ENCODE measurements at places on chromosomes 16 and 17.

- DNase-seq, result no peak
Observed at GRCh38 chr16:15810411-15810810, 46.4 kb downstream of the MYH11 start.

- DNase-seq, result no peak
Observed at GRCh38 chr16:66366433-66367299, at the start of gene CDH5. CDH5 (plus strand) TSS chr16:66366691; CDS start chr16:66379338, 12,647 bp downstream.

DNA sequence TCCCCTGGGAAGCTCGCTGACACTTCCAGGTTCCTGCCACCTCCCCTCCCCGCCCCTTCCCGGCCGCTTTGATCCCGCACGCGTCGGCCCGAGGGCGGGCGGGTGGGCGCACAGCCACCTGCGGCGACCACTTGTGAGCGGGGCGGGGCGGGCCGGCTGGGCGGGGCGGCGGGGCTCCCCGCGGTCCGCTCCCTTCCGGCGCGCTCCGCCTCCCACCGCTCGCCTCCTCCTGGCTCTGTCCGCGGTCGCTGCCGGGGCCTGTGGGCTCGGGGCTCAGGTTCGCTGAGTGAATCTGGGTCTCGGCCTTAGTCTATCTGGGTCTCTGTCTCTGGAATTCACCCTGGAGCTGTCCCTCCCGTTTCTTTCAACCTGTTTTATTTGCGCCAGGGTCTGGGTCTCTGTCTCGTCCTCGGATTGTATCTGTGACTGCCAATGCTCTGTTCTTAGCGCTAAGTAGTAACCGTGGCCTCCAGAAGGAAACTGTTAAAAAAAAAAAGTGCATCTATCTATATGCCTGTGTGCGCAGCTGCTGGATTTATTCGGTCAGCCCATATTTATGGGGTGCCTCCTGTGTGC is 2.7 kb upstream of the HES7 start:
- DNase-seq, result peak; percentile 75

- no peak for DNase-seq
Observed at GRCh38 chr17:78954684-78955083, 25.0 kb downstream of the LGALS3BP start.

DNA sequence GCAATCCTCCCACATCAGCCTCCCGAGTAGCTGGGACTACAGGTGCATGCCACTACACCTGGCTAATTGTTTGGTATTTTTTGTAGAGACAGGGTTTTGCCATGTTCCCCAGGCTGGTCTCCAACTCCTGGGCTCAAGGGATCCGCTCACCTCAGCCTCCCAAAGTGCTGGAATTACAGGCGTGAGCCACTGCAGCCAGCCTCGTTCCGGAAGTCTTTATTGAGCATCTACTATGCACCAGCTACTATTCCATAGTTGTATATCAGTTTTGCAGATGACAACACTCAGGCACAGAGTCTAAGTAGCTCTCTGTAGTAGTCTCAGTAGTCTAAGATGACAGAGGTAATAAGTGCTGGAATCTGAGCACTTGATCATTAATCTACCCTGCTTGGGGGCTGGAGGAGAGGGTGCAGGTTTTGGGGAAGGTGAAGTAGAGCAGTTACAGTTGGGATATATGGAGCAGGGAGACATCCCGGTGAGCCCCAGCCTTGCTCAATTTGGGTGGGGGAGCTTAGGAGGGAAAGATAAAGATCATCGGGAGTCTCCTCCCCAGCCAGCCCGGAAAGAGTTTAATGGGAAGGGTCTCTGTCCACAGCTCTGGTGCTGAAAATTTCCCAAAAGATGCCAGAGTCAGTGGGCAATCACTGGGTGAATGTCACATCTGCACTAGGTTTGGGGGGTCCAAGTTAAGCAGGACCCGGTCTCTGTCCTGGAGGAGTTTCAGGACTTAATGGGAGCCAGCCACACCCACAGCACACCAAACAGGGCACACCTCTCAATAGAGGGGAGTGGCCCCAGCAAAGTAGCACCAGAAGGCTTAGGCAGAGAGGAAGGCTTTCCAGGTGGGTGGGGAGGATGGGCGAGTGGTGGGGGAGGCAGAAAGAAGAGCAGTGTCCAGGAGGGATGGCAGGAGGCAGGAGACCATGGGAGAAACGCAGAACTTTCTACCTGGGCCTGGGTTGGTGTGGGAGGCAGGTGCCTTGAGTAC is 1.7 kb downstream of the OTOP3 start:
- no peak for DNase-seq

DNA sequence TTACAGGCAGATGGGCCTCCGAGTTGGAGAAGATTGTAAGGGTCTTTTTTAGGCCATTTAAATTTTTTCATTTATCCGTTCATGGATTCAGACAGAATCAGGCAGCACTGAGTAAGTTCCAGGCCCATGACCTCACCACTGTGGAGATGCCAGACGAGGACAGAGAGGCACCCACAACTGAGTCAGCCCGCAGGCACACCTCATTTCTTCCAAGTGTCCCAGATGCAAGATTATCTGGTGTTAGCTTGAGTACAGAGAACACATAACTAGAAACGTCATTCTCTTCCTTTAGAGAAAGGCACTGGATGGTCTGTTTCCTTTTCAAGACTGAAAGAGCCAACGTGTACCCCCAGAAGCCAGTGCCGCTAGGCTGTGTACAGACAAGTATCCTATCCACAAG is 16.9 kb downstream of the CLEC16A start:
- DNase-seq, result no peak

GRCh38 chr16:84033251-84034195 is 9.1 kb downstream of the SLC38A8 start:
- no peak for DNase-seq

DNA sequence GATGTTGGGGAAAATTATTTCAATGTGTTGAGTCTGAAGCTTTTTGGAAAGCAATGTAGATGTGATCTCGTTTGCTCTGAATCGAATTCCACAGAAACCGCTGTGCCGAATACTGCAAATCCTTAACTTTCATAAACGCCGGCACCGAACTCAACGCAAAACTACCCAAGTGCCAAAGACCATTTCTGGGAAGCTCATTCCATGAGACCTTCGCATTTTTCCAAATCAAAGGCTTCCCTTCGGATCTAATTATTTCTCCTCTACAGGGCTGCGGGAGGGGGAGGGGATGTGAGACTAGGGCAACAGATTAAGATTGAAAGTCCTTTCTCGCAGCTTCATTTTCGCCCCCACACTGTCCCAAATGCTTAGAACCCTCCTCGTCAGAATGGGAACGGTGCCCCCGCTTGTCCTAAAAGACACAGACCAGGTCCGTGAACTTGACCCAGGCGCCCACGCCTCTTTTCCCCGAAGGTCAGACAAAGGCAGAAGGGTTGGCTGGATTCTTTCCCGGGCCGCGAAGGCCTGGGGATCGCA is 4.0 kb downstream of the PRAC1 start:
- DNase-seq, result no peak

DNA sequence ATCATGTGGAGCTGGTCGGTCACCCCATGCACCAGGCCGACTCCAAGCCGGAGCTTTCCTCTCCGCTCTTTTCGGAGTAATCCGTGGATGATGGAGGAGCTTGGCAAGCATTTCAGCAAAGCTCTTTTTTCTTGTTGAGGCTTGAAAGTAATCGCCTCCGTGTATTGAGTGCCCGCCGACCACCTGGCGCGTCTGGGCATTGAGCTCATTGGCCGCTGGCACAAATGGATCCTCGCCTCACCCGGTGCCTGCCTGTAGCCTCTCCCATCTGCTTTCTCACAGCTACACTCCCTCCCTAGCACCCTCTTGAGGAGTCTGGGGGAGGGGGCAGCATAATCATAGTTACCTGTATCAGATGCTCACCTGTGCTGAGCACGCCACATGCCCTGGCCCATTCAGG is 148.9 kb downstream of the CMIP start:
- no peak for DNase-seq

GRCh38 chr17:38587203-38587602 is 18.5 kb downstream of the SRCIN1 start:
- DNase-seq, result no peak

GRCh38 chr17:45073414-45074070 is 12.4 kb downstream of the NMT1 start:
- no peak for DNase-seq

DNA sequence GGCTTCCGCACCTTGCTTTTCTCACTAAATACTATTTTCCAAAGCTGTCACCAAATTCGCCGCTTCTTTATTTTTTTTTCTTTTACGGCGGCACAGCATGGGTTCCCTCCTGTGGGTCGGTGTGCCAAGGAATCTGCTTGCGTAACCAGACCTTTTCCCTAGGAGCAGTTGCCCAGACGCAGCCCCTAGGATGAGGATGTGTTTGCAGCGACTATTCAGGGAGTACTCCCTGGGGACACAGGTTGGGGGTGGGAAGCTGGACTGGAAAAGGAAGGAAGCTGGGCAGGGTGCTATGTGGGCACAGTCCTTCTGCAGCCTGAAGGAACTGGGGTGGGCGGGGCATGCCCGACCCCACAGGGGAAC is 49.0 kb upstream of the ZCCHC14 start:
- DNase-seq, result no peak

DNA sequence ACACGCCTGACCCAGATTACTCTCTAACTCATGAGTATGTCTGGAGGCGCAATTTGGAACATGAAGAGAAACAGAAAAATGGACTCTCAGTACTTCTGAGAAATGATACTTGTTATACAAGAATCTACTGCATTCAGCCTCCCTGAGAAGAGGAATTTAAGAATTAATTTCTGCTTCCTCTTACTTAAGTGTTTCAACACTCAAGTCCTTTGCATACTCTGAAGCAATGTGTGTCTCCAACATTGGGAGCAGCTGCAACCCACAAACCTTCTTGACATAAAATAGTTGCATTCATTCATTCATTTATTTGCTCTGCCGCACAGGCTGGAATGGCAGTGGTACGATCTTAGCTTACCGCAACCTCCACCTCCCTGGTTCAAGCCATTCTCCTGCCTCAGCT is 199.8 kb downstream of the NPIPA7 start:
- no peak for DNase-seq

- no peak for DNase-seq
Observed at GRCh38 chr16:1073566-1074378, 1.2 kb downstream of the SSTR5 start.

- DNase-seq, result no peak
Observed at GRCh38 chr17:27946513-27946912, 53.3 kb upstream of the LYRM9 start.

DNA sequence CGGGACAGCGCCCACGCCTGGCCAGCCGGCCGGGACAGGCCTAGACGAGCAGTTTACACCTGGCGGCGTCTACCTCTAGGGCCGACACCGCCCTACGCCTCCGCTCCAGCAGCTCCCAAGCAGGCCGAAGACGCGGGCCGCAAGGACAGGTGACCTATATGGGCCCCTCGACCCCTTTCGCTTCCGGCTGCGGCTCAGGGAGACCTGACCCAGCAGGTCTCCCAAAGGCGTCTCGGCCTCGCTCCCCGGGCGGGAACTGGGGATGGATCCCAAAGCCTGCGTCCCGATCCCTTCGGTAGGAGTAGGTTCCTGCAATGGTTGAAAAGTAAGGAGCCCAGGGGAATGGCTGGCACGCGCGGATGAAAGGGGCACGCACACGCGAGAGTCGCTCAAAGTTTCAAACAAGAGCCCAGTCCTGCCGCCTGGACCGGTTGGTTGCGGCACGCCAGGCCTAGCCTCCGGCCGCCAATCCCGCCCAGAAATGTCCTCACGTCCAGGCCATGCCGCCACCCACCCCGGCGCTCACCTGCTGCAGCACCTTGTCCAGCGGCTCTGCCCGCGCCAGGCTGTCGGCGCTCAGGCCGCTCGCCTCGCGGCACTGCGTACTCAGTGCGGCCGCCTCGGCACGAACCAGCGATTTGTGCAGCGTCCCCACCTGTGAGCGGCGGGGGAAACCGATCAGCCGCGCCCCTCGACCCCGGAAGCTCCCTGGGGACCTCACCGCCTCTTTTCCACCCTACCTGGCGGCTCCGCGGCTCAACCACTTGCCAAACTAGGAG is 630 bp downstream of the ESRP2 start:
- DNase-seq, result no peak

DNA sequence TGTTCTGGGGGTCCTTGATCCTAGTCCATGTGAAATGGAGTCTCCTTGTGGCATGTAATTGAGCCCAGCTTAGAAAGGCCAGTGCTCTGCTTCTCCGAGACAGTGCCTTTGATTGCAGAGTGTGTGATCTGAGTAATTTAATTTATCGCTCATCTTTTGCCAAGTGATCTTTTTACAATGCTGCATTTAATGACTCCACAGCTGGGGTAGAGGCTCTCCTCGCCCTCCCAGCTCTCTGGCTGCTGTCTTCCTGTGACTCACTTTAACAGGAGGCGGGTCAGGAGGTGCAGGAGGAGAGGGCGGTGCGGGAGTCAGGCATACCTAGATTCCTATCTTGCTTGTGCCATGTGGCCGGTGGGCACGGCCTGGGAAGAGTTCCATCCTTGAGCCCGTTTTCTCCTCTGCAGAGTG is 113.4 kb upstream of the FOXF1 start:
- no peak for DNase-seq

GRCh38 chr17:44881145-44881544 is 18.1 kb downstream of the EFTUD2 start:
- DNase-seq, result no peak

GRCh38 chr17:43028221-43028861 is 3.3 kb downstream of the RND2 start:
- DNase-seq, result no peak

DNA sequence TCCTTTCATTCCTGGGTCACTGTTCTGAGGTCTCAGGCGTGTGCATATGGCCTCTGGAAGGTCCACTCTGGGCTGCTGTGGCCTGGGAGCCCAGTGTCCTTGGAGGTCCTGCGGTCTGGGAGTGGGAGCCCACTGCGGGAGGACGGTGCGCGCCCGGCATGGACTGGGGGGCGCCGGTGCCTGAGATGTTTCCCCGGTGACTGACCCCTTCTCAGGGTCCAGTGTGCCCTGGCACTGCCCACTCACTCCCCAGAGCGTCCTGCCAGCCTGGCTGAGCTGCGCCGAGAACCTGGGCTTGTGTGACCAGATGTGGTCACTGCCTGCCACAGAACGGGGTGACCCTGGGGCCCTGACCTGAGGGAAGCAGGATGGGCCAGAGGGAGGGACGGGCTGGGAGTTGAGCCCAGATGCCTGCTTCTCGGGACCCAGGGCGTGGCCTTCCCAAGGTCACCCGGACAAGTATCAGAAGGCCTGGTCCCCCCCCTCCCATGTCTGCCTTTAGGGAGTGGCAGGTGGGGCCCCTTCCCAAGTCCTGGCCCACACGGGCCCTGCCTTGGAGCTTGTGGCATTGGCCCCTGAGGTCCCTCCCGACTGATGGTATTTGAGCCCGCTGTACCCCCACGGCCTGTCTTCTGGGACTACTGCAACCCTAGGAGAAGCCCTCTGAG is 1.1 kb upstream of the RHBDL1 start:
- DNase-seq, result no peak

- DNase-seq, result no peak
Observed at GRCh38 chr17:63911041-63911635, at the start of gene CSHL1. CSHL1 (minus strand) TSS chr17:63911258; CDS start chr17:63911196, 62 bp downstream.

GRCh38 chr17:7573324-7574080 is 5.9 kb upstream of the CD68 start:
- peak; percentile 89 for DNase-seq

- peak; percentile 95 for DNase-seq
Observed at GRCh38 chr17:75261336-75262111, at the start of the genes GGA3 and MRPS7. GGA3 (minus strand) TSS chr17:75261606; CDS start chr17:75261587, 19 bp downstream. MRPS7 (plus strand) TSS chr17:75261879; CDS start chr17:75261901, 22 bp downstream.

Data from GM10248 (cell line).